Neural crest cell (in vitro differentiated cells): ENCODE measurements at places on chromosomes 6 and 20. TPM values are rescaled to one million over a fixed set of nuclear protein-coding genes. Genes with fewer than 3 reads are reported as not detected.

The DNAH8 gene
- total RNA-seq, result 0.05 and 0.39 TPM in 2 replicates

The L3MBTL1 gene
- total RNA-seq, result 20.3 and 22.4 TPM in 2 replicates

The AARS2 gene
- total RNA-seq, result 32.1 and 33.6 TPM in 2 replicates

The IL17A gene
- not detected in 2 replicates for total RNA-seq

The IGF2R gene
- 97.3 and 103 TPM in 2 replicates for total RNA-seq

The HAO1 gene
- total RNA-seq, result not detected in 2 replicates

The WDR46 gene
- 54.5 and 60.6 TPM in 2 replicates for total RNA-seq

The FOXF2 gene
- total RNA-seq, result not detected in 2 replicates

The MDN1 gene
- 46.6 and 49.0 TPM in 2 replicates for total RNA-seq

The MRPS26 gene
- total RNA-seq, result 77.9 and 80.7 TPM in 2 replicates

The PGC gene
- not detected in 2 replicates for total RNA-seq

DNA sequence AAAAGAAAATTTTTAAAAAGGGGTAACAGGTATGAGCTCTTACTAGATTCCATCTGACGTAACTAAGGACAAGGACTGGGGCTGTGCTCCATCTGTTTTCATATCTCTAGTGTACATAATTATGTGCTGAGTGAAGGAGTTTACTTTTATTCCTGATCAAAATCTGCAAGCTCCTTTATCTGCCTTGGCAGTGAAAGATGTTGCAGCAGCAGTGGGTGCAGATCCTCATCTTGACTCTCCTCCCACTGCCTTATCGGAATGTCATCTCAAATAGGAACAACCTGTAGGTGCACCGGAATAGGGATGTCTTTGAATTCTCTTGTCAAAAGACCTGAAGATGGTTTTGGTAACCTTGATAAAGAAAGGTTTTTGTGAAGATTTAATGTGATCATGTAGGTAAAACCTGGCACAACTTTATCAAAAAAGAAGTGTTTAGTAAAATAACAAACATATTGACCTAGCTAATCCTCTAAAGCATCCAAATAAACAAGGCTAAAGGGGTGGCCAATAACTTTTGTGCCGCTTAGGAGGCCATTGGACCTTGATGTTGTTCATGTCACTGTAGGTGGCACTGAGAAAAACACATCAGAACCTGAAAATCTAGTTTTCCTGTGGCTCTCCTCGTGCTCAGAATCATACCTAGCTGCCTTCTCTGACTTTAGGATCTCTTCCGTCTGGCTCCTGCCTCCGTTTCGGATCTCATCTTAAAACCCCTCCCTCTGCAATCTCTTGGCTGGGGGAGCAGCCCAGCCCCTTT lies 19.0 kb upstream of the SLC16A10 start:
- no peak overlapping the region for H3K27ac ChIP-seq
- H3K27me3 ChIP-seq, result peaks cover 13% of the 10 kb centered on the region
- no peaks in the 10 kb centered on the region for H3K4me1 ChIP-seq
- no peak overlapping the region for H3K4me3 ChIP-seq
- peaks cover 6% of the 10 kb centered on the region for H3K36me3 ChIP-seq

DNA sequence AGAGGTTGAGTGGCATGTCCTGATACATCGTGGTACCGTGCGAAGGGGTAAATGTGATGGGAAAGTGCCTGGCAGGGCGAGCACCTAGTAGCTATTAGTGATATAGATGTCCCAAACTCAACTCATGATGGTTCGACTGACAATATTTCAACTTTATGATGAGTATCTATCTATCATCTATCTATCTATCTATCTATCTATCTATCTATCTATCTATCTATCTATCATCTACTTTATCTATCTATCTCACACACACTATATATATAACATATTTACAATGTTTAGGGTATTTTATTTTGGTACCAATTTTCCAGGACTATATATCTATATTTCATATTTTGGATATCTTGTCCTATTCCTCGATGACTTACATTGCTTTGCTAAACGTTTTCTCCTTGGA lies 5.5 kb downstream of the BCAS1 start:
- H3K27me3 ChIP-seq, result peaks cover 2% of the 10 kb centered on the region
- H3K4me3 ChIP-seq, result no peak overlapping the region
- peaks cover 4% of the 10 kb centered on the region for H3K4me1 ChIP-seq
- H3K36me3 ChIP-seq, result no peaks in the 10 kb centered on the region

GRCh38 chr6:136644597-136644952 lies 94.4 kb upstream of the MAP7 start:
- H3K27ac ChIP-seq, result no peak overlapping the region
- no peak for DNase-seq

DNA sequence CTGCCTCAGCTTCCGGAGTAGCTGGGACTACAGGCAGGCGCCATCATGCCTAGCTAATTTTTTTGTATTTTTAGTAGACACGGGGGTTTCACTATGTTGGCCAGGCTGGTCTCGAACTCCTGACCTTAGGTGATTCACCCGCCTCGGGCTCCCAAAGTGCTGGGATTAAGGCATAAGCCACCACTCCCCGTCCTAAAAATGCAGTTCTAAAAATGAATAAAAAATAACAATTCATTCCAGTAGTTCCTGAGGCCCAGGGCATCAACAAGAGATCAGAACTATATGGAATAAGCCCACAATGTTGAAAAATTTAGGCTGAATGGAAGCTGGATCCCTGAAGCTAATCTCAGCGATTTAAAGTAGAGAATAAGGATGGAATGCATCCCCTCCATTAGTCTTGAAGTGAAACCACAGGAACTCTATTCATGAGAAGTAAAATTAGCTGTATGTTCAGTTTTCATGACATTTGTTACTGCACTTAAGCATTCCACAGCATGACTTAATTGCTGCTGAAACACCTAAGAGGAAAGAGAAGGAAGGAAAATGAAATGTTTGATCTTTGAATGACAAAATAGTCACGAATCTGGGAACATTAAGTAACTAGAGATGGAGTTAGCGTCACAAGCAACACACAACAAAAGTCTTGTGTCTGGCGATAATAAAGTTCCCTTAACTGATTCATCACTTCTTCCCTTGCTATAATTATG lies 80.4 kb upstream of the RIPOR2 start:
- DNase-seq, result no peak
- no peak overlapping the region for H3K27ac ChIP-seq
- peaks cover 13% of the 10 kb centered on the region for H3K4me1 ChIP-seq

GRCh38 chr6:137914530-137915193 lies 47.6 kb downstream of the TNFAIP3 start:
- no peak overlapping the region for H3K4me3 ChIP-seq
- H3K27ac ChIP-seq, result no peak overlapping the region
- H3K27me3 ChIP-seq, result no peaks in the 10 kb centered on the region
- H3K36me3 ChIP-seq, result peaks cover 4% of the 10 kb centered on the region
- peaks cover 12% of the 10 kb centered on the region for H3K4me1 ChIP-seq

- no peak for DNase-seq
- no peak overlapping the region for H3K27ac ChIP-seq
- H3K36me3 ChIP-seq, result no peaks in the 10 kb centered on the region
Observed at GRCh38 chr6:106508834-106509233, 120.5 kb downstream of the RTN4IP1 start.

GRCh38 chr6:107936162-107936909 lies 21.7 kb downstream of the SEC63 start:
- no peak for DNase-seq
- H3K27ac ChIP-seq, result no peak overlapping the region
- no peaks in the 10 kb centered on the region for H3K27me3 ChIP-seq
- H3K4me3 ChIP-seq, result no peak overlapping the region
- peaks cover 9% of the 10 kb centered on the region for H3K4me1 ChIP-seq

- H3K27me3 ChIP-seq, result peaks cover 19% of the 10 kb centered on the region
- H3K36me3 ChIP-seq, result no peaks in the 10 kb centered on the region
- no peak for DNase-seq
- no peak overlapping the region for H3K27ac ChIP-seq
- H3K4me1 ChIP-seq, result peaks cover 10% of the 10 kb centered on the region
Observed at GRCh38 chr20:44468044-44468782, 7.5 kb upstream of the TTPAL start.

- no peaks in the 10 kb centered on the region for H3K4me1 ChIP-seq
- H3K27me3 ChIP-seq, result no peaks in the 10 kb centered on the region
Observed at GRCh38 chr6:48777411-48777810, 666.4 kb upstream of the PTCHD4 start.

- no peak overlapping the region for H3K27ac ChIP-seq
- no peak overlapping the region for H3K4me3 ChIP-seq
- DNase-seq, result no peak
- no peaks in the 10 kb centered on the region for H3K27me3 ChIP-seq
- no peaks in the 10 kb centered on the region for H3K36me3 ChIP-seq
- H3K4me1 ChIP-seq, result no peaks in the 10 kb centered on the region
Observed at GRCh38 chr6:65191471-65191870, 515.6 kb downstream of the EYS start.

DNA sequence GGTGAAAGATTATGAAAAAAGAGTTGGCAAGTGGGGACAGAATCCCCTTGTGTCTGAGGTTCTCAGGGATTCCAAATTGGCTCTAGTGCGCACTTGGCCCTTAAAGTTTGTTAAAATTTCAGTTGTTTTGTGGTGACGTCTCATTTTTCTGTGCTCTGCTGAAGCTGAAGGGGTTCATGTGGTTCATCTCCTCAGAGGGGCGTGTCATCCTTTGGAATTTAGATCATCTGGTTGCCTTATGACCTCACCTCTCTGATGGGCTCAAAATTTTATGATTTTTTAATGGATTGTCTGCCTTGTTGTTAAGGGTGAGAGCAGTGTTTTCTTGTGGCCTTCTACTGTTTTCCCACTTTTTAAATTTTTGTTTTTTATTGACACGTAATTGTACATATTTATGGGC lies 20.3 kb downstream of the CYB5R4 start:
- no peak for DNase-seq
- no peaks in the 10 kb centered on the region for H3K36me3 ChIP-seq

DNA sequence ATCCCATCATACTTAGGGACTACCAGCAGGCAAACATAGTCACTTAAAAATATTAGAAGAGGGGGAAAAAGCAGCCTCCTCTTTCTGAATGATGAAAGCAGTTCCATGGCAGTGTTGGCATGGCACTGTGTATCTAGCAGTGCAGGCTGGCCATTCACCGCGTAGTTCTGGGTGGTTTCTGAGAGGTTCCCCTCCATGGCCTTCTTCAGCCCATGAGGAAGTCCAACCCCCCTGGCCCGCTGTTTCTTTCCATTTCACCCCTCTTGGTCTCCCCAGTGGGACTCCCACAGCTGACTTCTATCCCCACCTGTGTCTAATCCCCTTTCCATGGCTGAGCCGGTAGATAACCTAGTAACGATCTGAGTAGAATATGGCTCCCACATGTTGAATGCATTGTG lies 17.0 kb downstream of the PPARD start:
- no peaks in the 10 kb centered on the region for H3K27me3 ChIP-seq
- peaks cover 16% of the 10 kb centered on the region for H3K36me3 ChIP-seq
- DNase-seq, result no peak

- H3K27me3 ChIP-seq, result no peaks in the 10 kb centered on the region
- peaks cover 23% of the 10 kb centered on the region for H3K36me3 ChIP-seq
- H3K4me3 ChIP-seq, result no peak overlapping the region
- H3K4me1 ChIP-seq, result peaks cover 38% of the 10 kb centered on the region
Observed at GRCh38 chr6:20997143-20997769, 463.0 kb downstream of the CDKAL1 start.

GRCh38 chr20:59190466-59190865 lies 26.8 kb downstream of the ZNF831 start:
- peaks cover 2% of the 10 kb centered on the region for H3K27me3 ChIP-seq
- no peak for DNase-seq
- no peaks in the 10 kb centered on the region for H3K4me1 ChIP-seq
- no peaks in the 10 kb centered on the region for H3K36me3 ChIP-seq

GRCh38 chr6:158051968-158052367 lies 70.3 kb downstream of the SYNJ2 start:
- DNase-seq, result no peak
- H3K4me3 ChIP-seq, result no peak overlapping the region
- H3K36me3 ChIP-seq, result no peaks in the 10 kb centered on the region
- H3K27me3 ChIP-seq, result peaks cover 10% of the 10 kb centered on the region
- no peak overlapping the region for H3K27ac ChIP-seq
- no peaks in the 10 kb centered on the region for H3K4me1 ChIP-seq

DNA sequence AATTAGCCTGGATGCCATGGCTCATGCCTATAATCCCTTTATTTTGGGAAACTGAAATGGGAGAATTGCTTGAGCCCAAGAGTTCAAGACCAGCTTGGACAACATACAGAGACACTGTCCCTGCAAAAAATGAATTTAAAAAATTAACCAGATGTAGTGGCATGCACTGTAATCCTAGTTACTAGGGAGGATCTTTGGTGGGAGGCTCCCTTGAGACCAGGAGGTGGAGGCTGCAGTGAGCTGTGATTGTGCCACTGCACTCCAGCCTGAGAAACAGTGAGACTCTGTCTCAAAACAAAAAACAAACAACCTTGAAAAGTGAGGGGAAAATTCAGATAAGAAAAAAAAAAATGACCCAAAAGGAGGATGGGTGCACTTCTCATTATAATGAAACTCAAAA lies 23.4 kb downstream of the CAP2 start:
- H3K4me1 ChIP-seq, result peaks cover 14% of the 10 kb centered on the region
- no peaks in the 10 kb centered on the region for H3K27me3 ChIP-seq
- DNase-seq, result no peak
- no peak overlapping the region for H3K27ac ChIP-seq

DNA sequence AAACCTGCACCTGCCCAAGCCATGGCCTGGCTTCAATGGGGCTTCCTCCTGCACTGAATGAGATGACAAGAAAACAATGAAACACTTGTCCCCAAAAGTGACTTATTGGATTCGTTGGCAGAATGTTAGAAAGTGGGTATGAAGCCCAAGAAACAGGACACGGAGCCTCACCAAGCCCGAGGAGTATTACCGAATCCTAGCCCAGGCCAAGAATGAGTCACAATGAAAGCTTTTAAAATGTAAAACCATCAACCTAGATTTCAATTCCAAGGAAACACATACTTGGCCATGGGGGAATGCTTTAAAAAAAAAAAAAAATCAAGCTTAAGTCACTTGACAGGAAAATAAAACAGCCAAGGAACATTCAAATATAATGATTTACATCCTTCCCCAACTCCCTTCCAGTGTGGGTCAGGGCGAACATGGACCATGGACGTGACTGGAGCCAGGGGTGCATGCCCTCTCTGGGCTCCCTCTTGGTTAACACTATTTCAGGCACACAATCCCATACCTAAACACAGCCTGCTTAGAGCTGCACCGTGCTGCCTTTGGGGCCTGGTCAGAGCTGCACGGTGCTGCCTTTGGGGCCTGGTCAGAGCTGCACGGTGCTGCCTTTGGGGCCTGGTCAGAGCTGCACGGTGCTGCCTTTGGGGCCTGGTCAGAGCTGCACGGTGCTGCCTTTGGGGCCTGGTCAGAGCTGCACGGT lies 3.1 kb upstream of the STX16 start:
- peaks cover 17% of the 10 kb centered on the region for H3K4me1 ChIP-seq
- no peaks in the 10 kb centered on the region for H3K36me3 ChIP-seq
- H3K27ac ChIP-seq, result no peak overlapping the region
- no peaks in the 10 kb centered on the region for H3K27me3 ChIP-seq
- no peak for DNase-seq
- H3K4me3 ChIP-seq, result peak overlapping the region; percentile 44

DNA sequence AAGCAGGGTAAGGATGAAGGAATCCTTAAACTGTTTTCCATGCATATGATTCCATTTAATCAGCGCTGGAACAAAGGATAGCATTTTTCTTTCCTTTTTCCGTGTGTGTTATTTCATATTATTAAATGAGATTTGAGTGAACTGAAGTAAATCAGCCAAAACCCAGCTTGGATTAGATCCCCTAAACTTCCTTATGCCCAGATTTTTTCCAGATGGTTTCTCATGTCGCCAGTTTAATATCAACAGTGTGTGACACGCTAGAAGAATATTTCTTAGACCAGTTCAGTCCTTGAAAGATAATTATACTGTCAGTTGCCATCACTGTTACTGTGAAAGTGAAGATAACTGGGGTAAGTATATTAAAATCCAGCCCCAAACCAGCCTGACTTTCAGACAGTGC lies 1009.4 kb downstream of the KIF16B start:
- no peaks in the 10 kb centered on the region for H3K36me3 ChIP-seq
- no peak overlapping the region for H3K4me3 ChIP-seq
- no peak for DNase-seq
- H3K4me1 ChIP-seq, result peaks cover 42% of the 10 kb centered on the region
- no peaks in the 10 kb centered on the region for H3K27me3 ChIP-seq
